ENCODE measurements at places on chromosomes 6 and 20.

DNA sequence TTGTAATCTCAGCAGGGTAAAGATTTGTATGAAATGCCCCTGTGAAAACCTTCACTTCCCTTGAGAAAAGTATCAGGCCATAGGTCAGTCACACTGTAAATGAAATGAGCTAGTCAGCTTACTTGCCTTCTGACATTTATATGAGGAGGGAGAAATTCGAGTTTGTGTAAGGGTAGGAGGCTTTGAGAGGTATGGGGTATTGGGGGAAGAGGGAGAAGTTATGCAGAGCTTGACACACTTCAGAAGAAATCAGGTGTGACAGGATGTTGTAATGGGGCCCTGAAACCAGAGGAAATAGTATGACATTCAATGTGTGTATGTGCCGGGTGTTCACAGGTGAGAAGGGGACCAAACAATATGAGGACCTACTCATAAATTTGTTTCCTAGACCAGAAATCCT is 64.2 kb upstream of the CCN6 start:
- no peak for DNase-seq

- DNase-seq, result no peak
Measured at GRCh38 chr6:24504649-24505586, 10.1 kb downstream of the ALDH5A1 start.

DNA sequence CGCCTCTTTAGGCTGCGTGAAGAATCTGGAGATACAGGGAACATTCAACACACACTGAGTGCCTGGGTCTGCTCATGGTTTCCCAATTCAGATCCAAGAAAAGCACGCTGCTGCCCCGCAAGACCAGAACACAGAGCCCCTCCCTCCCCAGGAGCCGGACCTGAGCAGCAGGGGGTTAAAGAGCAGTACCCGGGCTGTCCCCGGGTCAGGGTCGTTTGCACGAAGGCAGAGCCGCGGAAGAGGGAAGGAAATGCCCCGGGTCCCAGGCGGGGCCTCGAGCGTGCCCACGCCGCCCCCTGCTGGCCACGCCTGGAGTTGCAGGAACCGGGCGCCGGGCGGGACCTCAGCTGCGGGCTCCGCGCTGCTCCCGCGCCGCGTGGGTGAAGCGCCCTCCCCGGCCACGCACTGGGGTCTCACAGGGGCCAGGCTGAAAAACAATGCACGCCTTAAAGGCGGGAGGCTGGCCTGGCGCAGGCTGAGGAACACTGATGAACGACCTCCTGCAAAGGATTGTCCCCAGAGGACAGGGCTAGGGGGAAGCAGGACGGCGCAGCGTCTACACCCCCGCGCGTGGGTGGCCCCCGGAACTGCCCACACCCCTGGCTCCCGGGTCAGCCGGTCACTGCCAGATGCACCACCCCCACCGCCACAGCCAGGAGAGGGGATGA is 48.9 kb downstream of the ANKRD60 start:
- peak; percentile 89 for DNase-seq

- no peak for DNase-seq
Measured at GRCh38 chr6:144331491-144331969, 46.4 kb downstream of the UTRN start.

DNA sequence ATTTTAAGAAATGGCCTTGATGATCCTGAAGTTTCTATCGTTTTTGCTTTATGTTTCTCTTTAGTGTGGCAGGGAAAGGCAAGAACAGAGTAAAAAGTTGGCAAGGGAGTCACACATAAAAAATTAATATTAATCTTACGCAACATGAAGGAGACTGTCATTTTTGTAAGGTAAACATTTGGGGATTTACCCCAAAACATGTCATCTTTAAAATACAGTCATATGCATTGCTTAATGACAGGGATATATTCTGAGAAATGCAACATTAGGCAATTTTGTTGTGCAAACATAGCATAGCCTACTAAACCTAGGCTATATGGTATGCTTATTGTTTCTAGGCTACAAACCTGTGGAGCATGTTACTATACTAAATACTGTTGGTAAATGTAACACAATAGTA is 5.4 kb downstream of the RBL1 start:
- no peak for DNase-seq

DNA sequence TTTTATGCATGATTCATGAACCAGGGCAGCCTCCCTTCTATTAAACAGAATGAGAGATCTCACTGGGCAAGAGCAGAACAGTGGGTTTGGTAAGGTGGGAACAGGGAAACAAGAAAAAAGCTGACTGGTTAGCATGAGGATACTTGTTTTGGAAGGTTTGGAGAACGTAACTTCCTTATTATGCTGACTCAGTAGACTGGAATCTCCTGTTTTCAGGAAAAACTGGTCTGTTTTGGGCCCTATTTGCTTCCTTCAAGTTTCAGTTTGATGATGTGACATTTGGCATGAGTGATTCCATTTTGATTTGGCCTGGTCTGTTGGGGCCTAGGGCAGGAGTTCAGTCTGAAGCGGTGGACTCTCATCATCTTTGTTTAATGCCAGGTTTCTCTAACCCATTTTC is 172.0 kb downstream of the MYLK4 start:
- DNase-seq, result no peak

Measured in right forelimb (tissue), 1 donor.